Effector memory CD4-positive, alpha-beta T cell (primary cell): ENCODE measurements at places on chromosomes 1 and 21.

- DNase-seq, result no peak
Measured at GRCh38 chr1:150534002-150534401, 15.2 kb upstream of the ADAMTSL4 start.

DNA sequence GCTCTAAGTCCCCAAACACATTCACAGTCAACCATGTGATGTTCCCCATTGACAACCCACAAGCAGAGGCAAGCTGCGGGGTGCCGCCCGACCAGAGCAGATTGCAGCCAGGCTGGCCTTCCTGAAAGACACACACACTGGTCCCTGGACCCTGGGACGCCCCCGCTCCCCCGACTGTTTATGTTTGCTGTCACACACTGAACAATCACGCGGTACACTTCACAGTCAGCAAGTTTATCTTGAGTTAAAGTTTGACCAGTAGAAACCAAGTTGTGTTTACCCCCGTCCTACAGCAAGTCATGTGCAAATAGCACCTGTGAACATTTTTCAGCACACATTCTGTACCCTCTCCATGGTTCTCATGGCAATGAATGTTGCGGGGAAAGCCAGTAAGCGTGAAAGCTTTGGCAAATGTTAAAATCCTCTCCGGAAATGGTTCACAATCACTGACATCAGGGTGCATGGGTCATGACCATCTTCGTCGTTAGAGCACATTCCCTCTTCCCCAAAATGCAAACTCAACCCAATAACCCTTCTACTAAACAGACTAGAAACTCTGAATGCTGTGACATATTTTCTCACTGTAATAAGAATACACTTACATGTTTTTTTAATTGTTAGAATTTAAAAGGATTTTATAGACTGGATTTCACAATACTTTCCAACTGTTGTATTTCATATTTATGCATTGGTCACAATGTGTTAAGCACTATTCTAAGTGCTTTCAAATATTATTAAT is 33.3 kb upstream of the IRF2BP2 start:
- no peak for DNase-seq

DNA sequence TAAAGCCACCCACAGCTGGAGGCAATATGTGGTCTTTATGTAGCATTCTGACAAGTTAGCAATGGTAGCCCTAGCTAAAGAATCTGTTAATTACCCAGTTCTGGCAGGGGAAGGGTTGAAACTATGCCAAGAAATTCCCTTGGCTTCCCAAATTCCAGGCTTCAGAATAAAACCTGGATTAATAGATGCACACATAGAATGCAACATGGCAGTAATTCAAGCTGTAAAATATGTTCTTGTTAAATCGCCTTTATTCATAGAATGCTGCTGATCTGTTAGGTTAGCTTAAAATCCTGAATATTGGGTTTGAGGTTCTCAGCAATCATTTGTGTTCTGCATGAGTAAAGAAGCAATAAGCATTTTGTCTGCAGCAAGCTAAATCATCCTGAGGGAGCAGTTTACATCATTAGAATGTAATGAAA is 80.1 kb downstream of the ZNF326 start:
- no peak for DNase-seq

- no peak for DNase-seq
Measured at GRCh38 chr1:182283746-182284544, 107.6 kb downstream of the GLUL start.

DNA sequence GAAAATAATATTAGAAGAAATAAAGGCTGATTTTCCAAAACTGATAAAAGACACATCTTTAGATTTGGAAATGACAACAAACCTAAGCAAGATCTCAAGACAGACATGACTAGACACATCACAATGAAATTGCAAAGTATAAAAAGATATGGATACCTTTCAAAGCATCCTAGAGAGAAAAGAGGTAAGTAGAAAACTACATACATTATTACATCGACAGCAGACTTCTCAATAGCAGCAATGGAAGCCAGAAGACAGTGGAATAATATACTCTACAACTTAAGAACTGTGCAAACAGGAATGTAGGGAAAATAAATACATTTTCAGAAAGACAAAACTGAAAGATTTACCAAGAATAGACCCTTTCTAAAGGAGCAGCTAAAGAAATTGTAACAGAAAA is 50.2 kb downstream of the DENND1B start:
- DNase-seq, result no peak

GRCh38 chr1:25747046-25747719 is 52.8 kb upstream of the SELENON start:
- DNase-seq, result no peak

DNA sequence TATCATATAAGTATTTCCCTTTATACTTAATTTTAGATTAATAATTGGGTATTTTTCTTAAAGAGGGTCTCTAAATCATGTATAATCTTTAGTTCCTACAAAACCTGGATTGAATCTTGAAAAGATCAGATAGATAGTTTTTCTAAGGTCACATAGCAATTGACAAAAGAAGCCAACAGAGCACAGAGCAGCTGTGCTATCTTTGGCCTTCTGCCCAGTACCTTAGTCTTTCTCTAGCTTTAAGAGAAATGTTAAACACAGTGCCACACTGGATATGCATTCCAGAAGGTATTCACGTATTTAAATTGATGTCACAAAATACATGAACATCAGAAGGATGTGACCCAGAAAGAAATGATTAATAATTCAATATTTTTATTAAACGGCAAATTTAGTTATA is 86.8 kb downstream of the C21orf91 start:
- DNase-seq, result no peak

GRCh38 chr1:32724678-32725614 is 22.4 kb upstream of the SYNC start:
- no peak for DNase-seq

DNA sequence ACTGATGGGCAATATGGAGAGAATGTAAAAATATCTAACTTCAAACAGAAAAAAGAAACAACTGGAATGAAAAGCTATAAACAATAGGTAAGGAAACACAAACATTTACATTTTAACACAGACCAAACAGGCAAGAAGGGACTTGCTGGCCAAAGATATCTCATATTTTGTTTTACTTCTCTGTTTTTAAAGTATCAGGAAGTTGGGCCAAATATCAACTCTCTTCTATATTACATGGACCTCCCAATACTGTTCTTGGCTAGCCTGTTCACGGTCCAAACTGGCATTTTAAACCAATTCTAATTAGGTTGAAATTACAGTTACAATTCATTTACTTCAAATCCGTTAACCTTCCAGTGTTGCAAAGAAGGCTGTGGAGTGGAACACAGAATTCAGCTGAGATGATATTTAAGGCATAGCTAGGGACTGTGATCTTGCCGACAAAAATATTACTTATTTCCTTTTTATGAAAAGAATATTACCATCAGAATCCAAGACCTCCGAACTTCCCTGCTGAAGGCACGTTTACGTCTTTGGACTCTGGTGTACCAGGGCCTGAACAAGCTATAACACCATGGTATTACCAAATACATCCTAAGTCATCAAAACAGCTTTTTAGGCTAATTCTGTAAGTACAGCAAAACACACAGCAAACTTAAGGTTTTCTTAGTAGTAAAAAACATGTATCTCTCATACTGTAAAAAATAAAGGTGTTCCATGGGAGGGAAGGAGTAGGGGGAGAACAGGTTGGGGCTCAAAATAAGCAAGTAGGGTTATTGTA is 165.4 kb downstream of the RUNX1 start:
- no peak for DNase-seq

- no peak for DNase-seq
Measured at GRCh38 chr21:34522284-34522683, 10.3 kb upstream of the KCNE1 start.

DNA sequence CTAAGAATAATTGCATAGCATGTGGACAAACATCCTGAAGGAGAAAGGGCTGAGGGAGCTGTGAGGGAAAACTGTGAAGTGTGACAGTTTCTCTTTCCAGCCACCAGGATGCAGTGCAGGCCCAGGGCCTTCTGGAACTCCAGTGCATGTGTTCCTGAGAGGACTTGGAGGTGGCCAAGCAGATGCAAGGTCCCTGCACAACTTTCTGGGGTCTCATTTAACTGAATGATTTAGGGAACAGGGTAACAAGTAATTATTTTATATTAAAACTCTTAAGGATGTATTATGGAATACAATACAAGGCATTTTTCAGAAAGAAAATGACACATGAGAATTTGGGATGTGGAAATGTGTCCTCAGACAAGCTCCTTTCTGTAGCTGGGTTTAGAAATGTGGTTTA is 61.2 kb upstream of the MCOLN3 start:
- DNase-seq, result peak; percentile 4

DNA sequence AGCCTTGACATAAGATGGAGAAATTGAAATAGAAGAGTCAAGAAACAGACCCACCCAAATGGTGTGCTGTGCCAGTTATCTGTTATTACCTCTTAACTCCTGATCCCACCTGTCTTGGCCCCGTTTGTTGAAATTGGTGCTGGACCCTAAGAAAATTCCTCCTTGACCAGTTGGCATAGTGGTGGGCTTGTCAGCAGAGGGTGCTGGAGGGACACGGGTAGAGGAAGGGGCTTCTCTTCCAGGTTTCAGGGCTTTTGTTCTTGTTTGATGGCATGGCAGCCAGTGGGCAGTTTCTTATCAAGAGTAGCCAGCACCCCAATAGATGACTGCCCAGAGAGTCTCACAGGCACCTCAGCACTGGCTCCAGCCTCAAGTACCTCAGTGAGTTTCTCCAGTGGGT is 51.6 kb downstream of the PCBP3 start:
- DNase-seq, result no peak

- DNase-seq, result no peak
Measured at GRCh38 chr1:171877701-171878100, 36.4 kb downstream of the DNM3 start.

- DNase-seq, result no peak
Measured at GRCh38 chr1:192860478-192861185, 51.8 kb downstream of the RGS2 start.

DNA sequence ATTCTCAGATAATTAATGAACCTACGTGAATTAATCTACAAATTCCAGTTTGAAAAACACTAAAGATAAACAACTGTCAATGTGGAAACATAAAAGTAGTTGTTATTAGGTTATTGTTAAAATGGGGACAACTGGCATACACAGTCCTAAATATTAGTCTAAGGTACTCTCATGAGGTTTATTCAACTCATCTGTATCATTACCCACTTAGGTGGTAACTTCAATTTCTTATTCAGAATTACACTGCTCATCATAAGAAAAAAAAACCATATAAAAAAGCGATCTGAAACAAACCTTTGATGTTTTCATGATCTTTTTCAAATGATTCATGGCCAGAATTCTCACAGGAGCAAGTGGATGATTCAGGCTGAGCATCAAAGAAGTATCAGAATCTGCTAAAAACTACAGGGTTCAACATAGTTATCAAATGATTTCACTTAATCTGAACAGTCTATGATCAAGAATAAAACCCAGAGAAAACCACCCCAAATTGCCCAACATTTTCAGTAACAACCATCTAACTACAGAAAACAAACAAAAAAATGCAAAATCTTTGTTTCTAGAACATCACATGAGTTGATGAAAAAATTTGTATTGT is 13.7 kb downstream of the HEATR1 start:
- no peak for DNase-seq

- DNase-seq, result no peak
Measured at GRCh38 chr1:109499081-109499480, 5.2 kb downstream of the CYB561D1 start.

DNA sequence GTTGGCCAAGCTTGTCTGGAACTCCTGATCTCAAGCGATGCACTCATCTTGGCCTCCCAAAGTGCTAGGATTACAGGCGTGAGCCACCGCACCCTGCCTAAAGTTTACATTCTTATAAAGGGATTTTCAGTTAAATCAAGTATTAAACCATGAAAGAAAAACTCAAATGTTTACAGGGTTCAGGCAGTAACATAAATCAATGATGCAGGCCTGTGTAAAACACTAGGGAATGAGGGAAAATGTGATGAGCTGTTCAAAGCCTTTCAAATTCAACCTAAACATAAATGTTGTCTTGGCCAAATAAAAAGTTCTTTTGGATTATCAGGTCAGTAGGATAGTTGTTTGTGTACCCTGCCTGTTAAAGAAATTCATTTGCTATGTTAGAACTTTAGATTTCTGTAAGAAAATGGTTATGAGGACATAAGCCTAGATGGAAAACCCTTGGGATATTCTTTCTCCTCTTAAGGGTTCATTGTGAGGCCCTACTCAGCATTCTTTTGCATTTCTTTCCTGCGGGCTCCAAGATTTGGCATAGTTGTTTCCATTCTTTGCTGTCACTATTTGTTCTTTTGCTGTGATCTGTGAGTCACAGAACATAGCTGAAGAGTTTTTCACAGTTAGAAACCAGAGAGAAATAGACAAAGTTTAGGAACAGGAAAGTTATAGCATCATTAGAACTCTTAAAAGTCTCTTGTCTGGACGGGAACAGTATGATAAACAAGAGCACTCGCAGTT is 8.9 kb upstream of the ZRANB2 start:
- DNase-seq, result no peak

- DNase-seq, result no peak
Measured at GRCh38 chr21:45021428-45022347, 52.7 kb upstream of the ADARB1 start.

GRCh38 chr1:17904290-17904689 is 149.2 kb downstream of the ACTL8 start:
- no peak for DNase-seq

- no peak for DNase-seq
Measured at GRCh38 chr1:245337829-245338484, 183.2 kb downstream of the KIF26B start.

GRCh38 chr1:61313906-61314422 is 231.6 kb downstream of the NFIA start:
- no peak for DNase-seq

DNA sequence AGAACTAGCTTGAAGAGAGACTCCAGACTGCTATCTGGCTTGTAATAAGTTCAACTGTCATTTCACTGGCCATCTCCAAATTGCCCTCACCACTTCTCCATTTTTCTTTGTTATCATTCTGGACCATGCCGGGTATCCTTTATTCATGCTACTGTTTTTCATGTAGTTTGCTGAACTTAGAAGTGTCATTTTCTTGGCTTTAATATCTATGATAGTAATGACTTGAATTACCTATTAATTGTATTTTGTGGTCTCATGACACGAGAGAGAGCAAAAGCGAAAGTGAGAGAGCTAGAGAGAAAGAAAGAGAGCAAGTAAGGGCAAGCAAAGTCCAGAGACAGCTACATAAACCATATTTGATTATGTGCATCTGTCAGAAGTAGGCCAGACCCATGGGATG is 184.9 kb upstream of the ATP1B1 start:
- DNase-seq, result no peak

DNA sequence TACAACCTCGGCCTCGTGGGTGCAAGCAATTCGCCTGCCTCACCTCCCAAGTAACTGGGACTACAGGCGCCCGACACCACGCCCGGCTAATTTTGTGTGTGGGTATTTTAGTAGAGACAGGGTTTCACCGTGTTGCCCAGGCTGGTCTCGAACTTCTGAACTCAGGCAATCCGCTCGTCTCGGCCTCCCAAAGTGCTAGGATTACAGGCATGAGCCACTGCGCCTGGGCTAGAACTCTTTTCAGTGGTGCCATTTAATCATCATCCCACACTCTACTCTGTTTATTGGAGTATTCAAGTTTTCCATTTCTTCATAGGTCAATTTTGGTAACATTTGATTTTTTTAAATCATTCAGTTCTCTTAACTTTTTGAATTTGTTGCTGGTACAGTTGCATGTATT is 101.3 kb downstream of the DHRS3 start:
- no peak for DNase-seq
